ENCODE measurements at places on chromosomes 5 and 9. TPM values are rescaled to one million over a fixed set of nuclear protein-coding genes. Genes with fewer than 3 reads are reported as not detected.

The HRH2 gene
- 2.5 TPM for polyA plus RNA-seq

- no peak for DNase-seq
These were observed 148.2 kb downstream of the PAM start for GRCh38 chr5:102903074-102903871.

DNA sequence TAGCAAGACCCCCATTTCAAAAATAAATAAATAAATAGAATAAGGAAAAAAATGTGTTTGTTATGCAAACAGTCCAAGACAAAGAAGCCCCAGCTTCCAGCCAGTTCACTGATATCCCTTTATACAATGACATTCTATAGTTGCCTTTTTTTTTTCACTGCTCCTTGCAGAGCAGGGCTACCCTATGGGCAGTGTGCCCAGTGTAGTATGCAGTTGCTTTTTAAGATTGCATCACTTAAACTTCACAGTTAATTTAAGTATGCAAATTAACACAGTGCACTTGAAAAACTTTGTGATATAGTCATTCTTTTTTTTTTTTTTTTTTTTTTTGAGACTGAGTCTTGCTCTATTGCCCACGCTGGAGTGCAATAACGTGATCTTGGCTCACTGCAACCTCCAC lies 40.8 kb upstream of the ARRDC3 start:
- no peak for DNase-seq

DNA sequence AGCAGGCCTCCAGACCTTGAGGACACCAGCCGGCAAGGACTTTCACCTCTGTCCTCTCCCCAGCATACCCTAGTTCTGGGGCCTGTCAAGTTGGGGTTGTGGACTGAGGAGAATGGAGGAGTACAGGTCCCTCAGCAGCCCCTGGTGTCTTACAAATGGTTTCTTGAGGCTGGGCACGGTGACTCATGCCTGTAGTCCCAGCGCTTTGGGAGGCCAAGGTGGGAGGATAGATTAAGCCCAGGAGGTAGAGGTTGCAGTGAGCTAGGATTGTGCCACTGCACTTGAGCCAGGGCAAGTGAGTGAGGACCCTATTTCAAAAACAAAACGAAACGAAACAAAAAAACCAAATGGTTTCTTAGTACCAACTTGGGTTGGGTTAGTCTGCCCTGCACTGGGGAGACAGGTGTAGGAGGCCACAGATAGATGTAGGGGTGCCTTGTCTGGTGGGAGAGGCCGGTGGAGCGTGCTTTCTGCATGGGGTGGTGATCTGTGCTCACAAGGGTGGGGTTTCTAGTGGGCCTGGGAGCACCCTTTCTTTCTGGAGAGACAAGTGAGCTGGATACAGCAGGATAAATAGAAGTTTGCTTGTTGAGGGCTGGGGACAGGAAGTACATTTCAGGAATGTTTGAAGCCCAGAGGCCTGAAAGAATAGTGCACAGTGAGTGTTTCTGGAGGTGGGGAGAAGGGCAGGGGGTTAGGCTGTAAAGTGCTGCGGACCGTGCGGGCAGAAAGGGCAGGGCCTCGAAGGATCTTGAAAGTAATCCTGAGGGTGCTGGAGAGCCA lies 37.7 kb upstream of the PSD2 start:
- no peak for DNase-seq

- no peak for DNase-seq
These were observed 33.7 kb upstream of the CSF1R start for GRCh38 chr5:150120062-150120441.

DNA sequence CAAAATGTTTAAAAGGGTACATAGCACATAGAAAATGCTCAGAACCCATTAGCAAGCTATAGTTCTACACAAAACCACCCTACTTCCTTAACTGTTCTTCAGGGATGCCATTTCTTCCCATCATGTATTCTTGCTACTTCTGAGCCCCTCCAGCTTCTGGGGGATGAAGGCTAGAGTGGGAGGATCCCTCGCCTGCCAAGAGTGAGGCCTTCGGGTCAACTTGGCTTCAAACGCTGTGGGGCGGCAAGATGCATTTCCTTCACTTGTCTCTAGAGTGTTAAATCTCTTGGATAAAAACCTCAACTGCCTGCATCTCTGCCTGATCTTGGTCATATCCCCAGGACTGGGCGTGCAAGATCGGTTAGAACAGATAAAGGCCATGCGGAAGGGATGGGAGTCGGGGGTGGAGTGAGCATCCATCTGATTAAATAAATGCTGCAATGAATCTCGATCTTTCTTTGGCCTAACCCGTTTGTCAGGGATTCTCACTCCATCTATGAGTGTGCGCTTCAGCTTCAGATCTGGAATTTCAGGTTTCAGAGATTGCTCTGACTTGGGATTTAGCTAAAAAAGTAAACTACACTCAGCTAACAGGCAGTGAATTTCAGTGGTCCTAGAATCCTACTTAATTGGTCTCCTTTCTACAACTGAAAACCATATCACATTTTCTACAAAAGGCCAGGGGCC lies 118.0 kb upstream of the PANK3 start:
- DNase-seq: no peak

The IL7R gene
- polyA plus RNA-seq: 0.72 TPM

DNA sequence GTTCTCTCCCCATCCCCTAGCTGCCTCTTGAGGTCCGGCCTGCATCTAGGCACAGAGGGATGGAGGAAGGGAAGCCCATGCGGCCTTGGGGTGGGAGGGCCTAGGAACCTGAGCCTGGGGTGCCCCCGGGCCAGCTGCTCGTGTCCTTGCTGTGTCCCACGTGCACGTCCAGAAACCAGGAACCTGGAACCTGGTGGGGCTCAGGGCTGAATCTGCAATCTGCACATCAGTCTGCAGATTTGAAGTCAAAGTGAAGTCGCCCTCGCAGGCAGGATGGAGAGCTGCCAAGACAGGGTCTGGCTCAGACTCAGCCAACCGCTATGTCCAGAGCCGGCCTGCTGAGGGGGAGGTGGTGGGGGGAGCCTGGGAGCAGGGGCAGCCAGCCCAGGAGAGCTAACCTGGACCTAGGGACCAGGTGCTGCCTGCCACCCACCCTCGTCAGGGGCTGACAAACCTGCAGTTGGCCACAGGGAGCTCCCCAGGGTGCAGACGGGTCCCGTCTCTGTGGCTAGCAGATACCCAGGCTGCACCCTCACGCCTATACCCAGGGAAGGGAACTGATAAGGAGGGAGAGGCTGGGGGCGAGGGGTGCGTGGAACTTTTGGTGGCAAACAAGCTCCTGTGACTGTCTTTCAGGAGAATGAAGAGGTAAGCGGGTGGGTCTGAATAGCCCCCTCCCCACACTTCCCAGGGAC lies 103.5 kb upstream of the SIMC1 start:
- no peak for DNase-seq

DNA sequence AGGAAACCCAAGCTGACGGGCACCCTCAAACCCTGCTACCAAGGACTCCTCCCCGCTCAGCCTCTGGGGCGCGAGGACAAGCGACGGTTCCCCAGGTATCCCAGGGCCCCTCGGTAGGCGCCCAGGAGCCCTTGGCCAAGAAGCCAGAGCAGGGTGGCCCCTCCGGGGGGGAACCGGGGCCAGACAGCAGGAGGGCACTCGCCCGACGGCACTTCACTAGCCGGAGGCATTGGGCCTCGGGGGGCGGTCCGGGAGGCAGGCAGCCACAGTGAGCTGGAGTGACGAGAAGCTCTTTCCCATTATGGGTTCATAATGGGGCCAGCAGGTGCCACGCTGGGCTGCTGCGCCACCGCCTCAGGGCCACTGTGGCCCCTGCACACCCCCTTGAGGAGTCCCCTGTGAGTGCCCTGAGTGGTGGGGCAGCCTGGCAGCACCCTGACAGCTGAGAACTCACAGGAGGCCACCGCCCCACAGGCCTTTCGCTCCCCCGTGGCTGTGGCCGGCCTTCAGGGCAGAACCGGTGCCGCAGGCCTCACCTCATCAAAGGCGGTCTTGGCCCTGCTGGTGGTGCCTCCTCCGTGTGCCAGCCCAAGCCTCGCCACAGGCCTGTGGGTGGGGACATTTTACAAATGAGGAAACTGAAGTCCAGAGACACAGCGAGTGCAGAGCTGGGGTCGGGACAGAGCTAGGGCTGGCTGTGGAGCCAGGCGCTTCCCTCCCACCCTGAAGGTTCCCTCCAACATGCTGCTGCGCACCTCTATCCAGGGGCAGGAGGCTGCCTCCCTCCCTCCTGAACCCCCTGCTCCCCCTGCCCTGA lies 68.7 kb downstream of the PSMB7 start:
- DNase-seq: no peak

- DNase-seq: no peak
These were observed 561.1 kb upstream of the MEF2C start for GRCh38 chr5:89444088-89444487.

The TICAM2 gene
- 2.4 TPM for polyA plus RNA-seq

The ARSI gene
- polyA plus RNA-seq: 5.3 TPM

DNA sequence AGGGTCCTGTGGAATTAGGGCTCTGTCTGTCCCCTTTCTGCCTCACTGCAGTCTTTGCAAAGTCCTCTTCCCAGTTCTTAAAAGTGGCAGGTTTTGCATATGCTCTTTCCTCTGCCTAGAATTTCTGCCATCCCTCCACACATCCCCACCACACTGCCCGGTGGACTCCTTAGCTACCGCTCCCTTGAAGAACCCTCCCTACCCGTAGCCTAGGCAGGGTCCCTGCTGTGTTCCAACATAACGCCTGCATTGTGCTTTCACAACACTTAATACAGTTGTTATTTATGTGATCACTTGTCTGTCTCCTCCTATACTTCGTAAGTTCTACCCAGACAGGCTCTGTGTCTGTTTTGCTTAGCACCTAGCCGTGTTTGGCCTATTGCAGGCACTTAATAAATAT lies 142.5 kb upstream of the DMRT1 start:
- no peak for DNase-seq

The PGM5 gene
- polyA plus RNA-seq: 55.5 TPM

Data from left renal cortex interstitium (tissue), 4 donors.